ENCODE measurements at places on chromosomes 2 and 18. TPM values are rescaled to one million over a fixed set of nuclear protein-coding genes. Genes with fewer than 3 reads are reported as not detected.

DNA sequence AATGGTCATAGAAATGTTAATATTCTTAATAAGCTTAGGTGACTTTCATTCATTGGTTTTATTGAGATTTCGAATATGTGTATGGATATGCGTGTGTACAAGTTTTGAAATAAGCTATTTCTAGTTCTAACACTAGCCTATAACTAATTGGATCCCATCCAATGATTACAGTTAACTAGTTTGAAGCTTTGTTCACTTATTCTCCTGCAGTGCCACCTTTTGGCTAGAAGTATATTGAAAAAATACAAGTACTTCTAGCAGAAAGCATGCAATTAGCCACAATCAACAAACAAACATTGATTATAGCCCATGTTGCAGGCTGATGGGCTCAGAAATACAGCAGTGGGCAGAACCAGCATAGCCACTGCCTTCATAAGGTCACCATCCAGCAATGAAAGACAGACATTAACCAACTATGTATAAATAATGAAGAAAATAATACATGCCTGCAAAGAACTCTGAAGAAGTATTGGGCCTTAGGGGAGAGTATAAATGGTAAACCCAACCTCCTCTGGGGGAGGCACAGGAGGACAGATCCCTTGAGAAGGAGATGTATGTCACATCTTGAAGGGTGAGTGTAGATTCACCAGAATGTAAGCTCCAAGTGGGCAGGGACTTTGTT, 5.1 kb upstream of the PIEZO2 start:
- peaks cover 3% of the 10 kb centered on the region for H3K27me3 ChIP-seq
- H3K27ac ChIP-seq, result no peak overlapping the region
- peak; percentile 83 for DNase-seq
- H3K4me1 ChIP-seq, result peaks cover 5% of the 10 kb centered on the region
- no peaks in the 10 kb centered on the region for H3K36me3 ChIP-seq

- H3K36me3 ChIP-seq, result peaks cover 26% of the 10 kb centered on the region
- H3K27ac ChIP-seq, result no peak overlapping the region
- no peak for DNase-seq
- H3K4me3 ChIP-seq, result no peak overlapping the region
Observed at GRCh38 chr2:111930875-111931274, 32.5 kb downstream of the MERTK start.

DNA sequence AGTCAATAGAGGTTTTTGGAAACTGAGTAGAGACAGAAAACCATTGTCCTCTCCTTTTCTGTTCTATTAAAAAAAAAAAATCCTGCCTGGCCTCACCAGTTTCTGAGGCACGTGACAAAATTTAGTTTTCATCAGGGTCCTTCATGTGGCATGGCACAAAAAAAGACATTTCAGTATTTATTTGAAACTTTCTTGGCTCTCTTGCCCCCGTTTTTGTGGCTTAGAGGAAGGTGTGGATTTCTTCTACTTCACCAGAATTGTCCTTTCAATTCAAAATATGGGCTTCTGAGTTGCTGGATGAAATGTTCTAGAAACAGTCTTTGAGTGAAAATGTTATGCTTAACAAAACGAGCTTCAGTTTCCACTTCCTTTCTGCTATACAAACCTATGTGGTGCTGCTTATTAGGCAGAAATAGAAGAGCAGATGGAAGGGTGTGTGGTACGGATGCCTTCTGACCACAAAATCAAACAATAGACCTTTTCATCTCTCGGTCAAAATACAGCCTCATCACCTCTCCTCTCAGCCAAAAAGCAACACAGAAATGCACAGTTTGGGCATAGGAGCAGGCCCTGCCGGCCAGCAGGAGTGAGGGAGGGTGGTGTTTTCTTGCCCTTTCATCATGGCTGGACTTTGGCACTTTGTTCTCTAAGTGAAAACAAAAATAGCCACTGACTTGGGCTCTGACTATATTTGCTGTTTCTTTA, 89.2 kb downstream of the SH3RF3 start:
- DNase-seq, result no peak
- peak overlapping the region; percentile 27 for H3K27ac ChIP-seq
- peaks cover 37% of the 10 kb centered on the region for H3K4me1 ChIP-seq
- H3K36me3 ChIP-seq, result no peaks in the 10 kb centered on the region
- H3K4me3 ChIP-seq, result no peak overlapping the region

DNA sequence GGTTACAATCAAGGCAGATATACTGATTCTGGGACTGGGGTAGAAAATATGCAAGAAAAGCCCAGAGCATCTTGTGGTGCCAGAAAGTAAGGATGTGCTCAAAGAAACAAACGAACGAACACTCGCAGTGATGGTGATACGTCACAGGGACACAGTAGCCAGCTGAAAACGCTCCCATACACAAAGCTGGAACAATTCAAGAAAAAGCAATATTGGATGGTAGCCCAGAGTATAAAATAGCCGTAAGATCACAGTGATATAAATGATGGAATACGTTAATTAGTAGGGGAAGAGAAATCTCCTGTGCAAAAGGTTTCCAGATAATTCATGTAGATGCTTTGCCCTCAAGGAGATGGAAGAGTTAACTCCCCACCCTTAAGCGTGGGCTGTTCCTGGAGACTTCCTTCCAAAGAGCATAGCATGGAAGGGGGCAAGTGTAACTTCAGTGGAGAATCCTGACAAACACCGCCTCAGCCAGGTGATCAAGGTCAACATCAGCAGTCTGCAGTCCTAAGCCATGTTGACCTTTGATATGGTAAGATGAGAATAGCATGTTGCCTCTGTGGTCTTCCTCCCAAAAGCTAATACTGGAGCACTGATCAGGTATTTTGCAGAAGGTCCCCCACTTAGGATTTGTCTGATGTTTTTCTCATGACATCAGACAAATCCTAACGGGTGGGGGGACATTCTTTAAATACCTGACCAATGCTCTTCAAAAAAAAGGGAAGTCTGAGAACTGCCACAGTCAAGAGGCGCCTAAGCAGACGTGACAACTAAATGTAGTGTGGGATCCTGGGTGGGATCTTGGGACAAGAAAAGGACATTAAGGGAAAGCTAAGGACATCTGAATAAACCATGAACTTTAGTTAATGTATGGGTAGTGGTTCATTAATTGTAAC, 99.0 kb downstream of the NCK2 start:
- DNase-seq, result peak; percentile 37
- H3K4me1 ChIP-seq, result peaks cover 26% of the 10 kb centered on the region
- no peak overlapping the region for H3K4me3 ChIP-seq
- no peaks in the 10 kb centered on the region for H3K36me3 ChIP-seq
- no peaks in the 10 kb centered on the region for H3K27me3 ChIP-seq
- no peak overlapping the region for H3K27ac ChIP-seq

The RPE gene
- 49.4 TPM for total RNA-seq

DNA sequence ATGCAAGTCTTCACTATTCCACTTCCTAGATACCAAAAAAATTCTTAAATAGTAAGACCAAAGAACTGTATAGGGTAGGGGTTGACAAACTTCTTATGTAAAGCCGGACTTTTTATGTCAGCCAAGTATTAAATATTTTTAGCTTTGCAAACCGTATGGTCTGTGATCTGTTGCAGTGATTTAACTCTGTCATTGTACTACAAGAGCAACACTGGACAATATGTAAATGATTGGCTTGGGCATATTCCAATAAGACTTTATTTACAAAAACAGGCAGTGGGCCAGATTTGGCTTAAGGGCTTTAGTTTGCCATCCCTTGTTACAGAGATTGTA, 48.0 kb downstream of the MGAT5 start:
- H3K4me3 ChIP-seq, result no peak overlapping the region
- peaks cover 17% of the 10 kb centered on the region for H3K4me1 ChIP-seq

The KCNE4 gene
- 20.7 TPM for total RNA-seq

Measured in esophagus muscularis mucosa (tissue), 4 donors.